ENCODE measurements at places on chromosomes 7 and 10.
A peak's percentile ranks its signal among the peaks of the same experiment; 100 is the strongest.

GRCh38 chr7:119720541-119720940 is 552.4 kb upstream of the KCND2 start:
- no peak for DNase-seq

DNA sequence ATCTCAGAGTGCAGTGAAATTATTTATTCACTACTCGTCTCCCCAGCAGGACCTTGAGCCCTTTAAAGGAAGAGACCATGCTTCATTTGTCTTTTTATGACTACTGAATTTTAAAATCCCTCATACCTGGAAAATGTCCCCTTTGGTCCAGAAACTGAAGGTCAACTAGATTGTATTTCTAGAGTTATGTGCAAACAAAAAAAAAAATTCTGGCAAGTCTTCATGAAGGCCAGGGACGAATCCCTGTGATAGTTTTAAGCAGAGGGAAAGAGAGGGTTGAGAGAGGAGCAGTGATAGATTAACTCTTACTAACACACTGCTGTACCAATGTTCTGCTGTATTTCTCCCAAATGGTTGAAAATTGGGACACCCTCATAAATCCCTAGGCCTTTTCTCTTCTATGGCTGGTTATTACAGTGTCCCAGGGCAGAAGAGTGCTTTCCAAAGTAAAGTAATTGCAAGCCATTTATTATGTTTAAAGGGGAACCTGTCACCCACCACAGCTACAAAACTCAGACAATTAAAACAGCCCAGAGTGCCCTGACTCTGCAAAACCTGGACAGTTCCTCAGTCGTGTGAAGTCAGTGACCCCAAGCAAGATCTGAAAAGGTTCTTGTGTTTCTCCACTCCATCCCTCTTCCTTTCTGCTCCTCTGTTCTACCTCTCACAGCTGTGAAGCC is 182.8 kb upstream of the AOAH start:
- no peak for DNase-seq

DNA sequence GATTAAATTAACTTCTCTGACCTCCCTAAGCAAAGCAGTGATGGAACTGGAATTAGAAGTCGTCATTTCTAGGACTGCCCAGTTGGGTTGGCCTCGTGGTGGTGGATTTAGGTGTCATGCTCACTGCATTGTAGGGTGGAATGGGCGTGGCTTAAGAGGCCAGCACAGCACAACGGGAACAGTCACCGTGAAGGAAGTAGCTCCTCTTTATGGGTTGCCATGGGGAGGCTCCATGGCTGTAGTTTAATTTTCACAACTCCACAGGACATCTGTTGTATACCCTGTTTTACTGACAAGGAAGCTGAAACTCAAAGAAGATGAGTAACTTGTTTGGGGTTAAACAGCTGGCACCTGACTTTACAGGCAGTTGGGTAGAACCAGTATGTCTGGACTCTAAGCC is 208.3 kb downstream of the CELF2 start:
- peak; percentile 91 for DNase-seq

DNA sequence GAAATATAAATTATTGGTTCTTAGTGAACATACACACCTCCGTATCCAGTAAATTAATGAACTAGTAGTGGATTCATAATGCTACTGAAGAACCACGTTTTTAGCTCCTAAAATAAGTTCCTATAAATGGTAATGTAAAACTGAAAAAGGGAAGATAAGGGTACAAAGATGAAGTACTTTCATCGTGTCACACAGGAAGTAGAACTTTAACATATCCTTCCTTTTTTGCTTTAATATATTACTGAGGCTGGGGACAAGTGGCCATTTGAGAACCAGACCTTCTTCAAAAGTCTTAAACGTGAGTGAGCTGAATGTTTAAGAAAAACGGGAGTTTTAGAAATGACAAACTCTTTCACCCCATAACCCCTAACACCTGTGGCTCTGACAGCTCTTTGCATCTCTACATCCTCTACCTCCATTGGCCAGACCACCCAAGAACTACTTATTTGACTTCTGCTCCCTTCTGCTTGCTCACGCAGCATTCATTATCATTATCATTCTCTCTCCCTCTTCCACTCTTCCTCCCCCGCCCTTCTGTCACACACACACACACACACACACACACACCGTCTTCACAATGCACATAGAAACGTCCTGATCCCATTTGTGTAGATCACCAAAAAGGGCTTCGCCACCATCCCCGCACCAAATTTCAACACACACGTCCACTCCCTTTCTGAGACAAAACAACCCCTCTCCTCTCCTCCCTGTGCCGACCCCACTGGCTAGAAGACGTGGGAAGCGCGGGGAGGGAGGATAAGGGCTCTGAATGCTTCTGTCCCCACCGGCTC is 677 bp downstream of the SKAP2 start:
- DNase-seq: peak; percentile 76

- peak; percentile 6 for DNase-seq
These were observed 17.8 kb upstream of the CCNJ start for GRCh38 chr10:96025566-96025965.

GRCh38 chr7:94195201-94195600 is 191.0 kb upstream of the BET1 start:
- DNase-seq: no peak

- DNase-seq: no peak
These were observed 453.9 kb downstream of the PTPRN2 start for GRCh38 chr7:158133515-158134271.

DNA sequence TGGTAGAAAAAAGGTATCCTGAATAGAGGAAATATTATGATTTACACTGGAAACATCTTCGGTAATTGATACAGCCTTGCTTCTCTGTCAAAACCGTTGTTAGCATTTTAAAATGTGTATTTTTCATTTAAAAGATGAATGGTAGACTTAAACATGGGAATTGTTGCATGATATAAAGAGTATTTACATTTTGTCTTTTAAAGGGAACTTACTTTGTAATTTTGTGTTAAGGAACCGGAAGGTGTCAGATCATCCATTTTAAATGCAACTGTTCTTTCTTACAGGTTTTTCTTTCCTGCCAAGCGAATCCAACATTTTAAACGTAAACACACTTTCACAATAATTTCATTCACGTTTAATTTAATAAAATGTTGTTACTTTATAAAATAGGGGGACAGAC is 1.8 kb upstream of the IGF2BP3 start:
- DNase-seq: no peak

DNA sequence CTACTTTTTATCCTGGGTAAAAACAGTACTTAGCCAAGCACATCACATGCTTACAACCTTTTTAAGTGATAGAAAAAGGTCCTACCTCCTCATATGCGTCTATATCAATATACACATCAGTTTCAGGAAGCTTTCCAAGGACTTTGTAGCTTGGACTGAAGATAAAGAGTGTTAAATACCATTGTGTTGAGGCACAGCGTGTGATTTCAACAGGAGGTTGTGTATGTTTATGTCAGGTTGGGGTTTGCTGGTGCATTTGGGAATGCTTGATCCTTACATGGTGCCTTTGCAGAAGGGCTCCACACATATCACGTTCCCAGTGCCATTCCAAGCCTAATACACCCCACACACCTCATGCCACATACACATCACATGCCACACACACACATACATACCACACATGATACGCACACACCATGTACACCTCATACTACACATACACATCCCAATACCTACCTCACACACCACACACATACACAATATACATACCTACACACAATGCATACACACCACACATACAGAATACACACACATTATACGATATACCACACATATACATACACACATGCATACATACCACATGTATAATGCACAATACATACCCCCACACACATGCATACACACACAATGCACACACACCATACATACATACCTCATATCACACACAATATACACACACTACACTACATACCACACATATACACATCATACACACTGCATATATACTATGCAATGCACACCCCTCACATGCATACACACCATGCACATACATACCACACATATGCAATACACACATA is 33.1 kb downstream of the PSMC2 start:
- no peak for DNase-seq
